ENCODE measurements at places on chromosomes 1 and 21. TPM values are rescaled to one million over a fixed set of nuclear protein-coding genes. Genes with fewer than 3 reads are reported as not detected.
A peak's percentile ranks its signal among the peaks of the same experiment; 100 is the strongest.

GRCh38 chr1:201332616-201333335 lies 44.7 kb downstream of the TNNT2 start:
- DNase-seq, result no peak

DNA sequence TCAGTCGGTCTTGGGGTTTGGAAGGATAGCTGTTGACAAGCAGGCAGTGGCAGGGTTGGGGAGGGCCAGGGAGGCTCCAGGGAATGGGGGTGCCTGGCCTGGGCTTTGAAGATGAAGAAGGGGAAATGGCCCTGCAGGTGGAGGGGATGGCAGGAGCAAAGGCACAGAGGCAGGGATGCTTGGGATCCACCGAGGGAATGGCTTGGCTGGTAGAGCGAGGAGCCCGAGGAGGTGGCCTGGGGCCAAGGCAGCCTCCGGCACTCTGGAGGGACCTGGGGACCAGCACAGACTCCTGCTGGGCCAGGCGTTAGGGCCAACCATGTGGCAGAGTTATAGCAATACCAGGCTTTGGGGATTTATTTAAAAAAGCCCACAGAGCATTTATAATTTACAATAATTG lies 62.9 kb upstream of the EDN2 start:
- no peak for DNase-seq

DNA sequence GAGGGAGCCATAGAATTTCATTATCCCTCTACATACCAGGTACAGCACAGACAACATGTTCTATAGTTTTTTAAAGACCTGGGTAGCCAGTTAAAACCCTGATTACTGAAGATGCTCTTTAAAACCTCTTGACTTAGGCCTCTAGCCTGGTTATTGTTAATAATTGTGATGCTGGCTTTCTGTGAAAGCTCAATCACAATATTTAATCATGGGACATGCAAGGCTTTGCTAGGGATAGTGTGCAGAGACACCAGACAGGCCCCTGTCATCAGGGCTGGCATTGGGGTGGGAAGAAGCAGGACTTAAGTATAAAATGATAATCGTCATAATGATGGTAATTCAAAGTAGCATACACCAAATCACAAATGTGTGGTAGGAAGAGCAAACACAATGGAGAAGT lies 274.4 kb downstream of the PTBP2 start:
- DNase-seq, result no peak

DNA sequence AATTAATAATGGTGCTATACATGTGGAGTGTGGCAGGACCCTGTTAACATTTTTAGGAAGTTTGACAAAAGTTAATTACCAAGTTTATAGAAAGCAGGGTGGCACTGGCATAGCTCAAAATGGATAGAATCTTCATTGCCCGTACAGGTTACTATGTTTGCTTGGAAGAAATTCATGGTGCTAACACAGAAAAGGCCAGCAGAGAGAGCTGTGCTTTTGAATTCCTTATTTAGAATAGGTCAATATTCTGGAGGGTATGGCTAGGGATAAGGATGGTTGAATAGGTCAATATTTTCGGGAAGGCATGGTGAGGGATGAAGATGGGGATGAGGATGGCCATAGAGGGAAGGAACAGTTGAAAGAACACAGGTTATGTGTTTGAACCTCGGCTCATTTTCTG lies 345.1 kb downstream of the LMO4 start:
- no peak for DNase-seq

DNA sequence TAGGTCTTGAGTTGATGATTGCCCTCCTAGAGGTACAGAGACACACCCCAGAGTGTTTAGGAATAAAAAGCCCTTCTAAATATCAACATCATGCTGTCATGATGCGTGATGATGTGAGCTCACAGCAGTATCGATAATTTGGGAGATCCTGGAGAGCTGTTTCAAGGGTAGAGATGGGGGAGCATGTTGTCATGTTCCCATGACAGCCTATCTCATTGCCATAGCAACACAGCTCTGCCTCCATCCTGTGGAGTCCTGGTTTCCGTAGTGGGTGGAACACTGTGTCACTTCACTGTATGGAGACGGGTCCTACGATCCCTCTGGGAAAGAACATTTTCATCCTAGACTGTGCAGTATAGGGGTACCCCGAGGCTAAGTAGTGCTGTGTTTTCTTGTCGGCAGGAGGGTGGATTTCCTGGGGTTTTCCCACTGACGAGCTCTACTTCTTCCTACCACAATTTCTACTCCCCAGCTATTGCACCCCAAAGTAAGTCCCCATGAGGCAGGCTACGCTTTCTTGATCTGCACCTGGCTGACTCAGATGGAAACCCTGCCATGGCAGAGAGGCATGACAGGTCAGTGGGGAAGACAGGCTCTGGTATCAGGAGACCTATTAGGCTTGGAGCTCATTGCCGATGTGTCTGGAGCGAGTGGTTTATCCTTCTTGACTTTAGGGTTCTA lies 7.2 kb downstream of the KISS1 start:
- DNase-seq, result no peak

The S100A7A gene
- total RNA-seq, result not detected

DNA sequence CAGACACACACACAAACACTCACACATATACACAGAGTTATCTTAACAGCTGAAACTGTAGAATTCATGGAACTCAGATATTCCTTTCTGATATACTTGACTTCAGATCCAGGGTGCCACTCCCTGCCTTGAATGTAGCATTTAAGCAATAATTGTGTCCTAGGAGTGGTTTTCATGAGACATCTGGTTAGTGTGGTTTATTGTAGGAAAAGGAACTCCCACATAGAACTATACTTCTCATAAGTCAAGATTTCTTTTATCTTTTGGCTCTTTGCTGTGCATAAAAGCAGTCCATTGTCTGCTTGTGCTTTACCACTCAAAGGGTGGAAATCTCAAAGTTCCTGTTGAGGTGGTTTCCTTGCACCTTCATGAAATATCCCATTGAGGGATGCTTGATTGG lies 272.6 kb upstream of the SGIP1 start:
- DNase-seq, result no peak

- no peak for DNase-seq
Measured at GRCh38 chr1:165854101-165854845, 26.9 kb downstream of the UCK2 start.

The NGF gene
- not detected for total RNA-seq

The EXO1 gene
- total RNA-seq, result 0.25 TPM

DNA sequence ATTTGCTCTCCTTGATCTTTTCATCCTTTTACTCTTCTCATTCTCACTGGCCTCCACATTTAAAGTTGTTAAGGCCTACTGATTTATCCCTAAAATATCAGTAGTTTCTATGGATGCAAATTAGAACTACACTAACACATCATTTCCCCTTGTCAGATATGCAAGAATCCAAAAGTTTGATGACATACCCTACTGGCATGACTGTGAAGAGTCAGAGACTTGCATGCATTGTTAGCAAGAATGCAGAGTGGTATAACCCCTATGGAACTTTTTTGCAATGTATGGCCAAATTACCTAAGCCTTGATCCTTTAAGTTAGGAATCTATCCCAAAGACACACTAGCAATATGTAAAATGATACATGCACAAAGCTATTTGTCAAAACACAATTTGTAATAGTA lies 23.6 kb upstream of the HIVEP3 start:
- no peak for DNase-seq

The CD84 gene
- 36.9 TPM for total RNA-seq

- no peak for DNase-seq
Measured at GRCh38 chr1:39882152-39882551, 1.2 kb downstream of the TRIT1 start.

The ITLN2 gene
- not detected for total RNA-seq

- no peak for DNase-seq
Measured at GRCh38 chr1:8477983-8478362, 160.1 kb downstream of the SLC45A1 start.

DNA sequence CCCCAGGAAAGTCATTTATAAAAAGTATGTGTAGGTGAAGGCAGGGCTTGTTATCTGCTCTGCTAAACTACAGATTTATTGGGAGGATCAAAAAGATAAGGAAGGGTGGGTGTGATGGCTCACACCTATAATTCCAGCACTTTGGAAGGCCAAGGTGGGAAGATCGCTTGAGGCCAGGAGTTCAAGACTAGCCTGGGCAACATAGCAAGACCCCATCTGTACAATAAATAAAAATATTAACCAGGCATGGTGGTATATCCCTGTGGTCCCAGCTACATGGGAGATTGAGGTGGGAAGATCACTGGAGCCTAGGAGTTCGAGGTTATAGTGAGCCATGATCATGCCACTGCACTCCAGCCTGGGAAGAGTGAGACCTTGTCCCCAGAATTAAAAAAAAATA lies 86.4 kb downstream of the NENF start:
- no peak for DNase-seq

DNA sequence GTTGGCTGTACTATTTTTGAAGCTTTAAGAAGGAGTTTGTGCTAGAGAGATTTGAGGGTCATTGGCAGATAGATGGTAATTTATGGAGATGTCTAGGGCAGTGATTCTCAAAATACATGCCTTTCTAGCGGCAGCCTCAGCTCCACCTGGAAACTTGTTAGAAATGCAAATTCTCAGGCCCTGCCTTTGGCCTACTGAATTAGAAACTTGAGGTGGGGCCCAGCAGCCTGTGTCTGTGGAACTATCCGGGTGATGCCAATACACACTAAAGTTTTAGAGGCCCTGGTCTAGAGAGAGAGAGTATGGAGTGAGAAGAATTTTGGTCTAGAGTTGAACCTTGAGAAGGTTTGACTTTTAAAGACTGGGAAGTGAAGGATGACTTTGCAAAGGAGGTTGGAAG lies 82.5 kb downstream of the CDC14A start:
- no peak for DNase-seq

DNA sequence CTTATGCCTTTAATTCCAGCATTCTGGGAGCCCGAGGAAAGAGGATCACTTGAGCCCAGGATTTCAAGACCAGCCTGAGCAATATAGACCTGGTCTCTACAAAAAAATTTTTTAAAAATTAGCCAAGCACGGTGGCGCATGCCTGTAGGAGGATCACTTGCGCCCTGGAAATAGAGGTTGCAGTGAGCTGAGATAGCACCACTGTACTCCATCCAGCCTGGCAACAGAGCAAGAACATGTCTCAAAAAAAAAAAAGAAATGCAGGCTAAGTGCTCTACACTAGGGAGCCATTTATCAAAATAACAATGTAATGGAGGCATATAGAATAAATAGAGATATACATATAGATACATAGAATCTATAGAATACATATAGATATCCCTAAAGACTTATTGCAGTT lies 23.3 kb downstream of the CEPT1 start:
- no peak for DNase-seq

The CYP4Z1 gene
- not detected for total RNA-seq

GRCh38 chr1:38527373-38527966 lies 332.1 kb downstream of the RRAGC start:
- peak; percentile 33 for DNase-seq

GRCh38 chr1:159932296-159933285 lies 7.3 kb upstream of the TAGLN2 start:
- no peak for DNase-seq

DNA sequence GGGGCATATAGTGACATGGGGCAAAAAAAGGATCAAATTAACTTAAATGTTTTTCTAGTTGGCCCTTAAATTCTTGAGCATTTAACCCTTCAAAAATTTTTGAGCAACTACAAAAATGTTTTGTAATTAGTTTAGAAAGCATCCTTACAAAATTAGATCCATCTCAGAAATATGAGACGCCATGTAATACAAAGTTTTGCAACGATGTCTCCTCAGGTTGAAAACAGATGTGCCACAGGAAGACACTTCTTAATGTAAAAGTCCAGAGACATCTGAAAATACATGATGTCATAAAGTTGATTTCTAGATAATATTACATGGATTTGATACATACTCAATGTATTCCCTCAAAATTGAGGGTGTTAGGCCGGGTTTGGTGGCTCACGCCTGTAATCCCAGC lies 37.5 kb downstream of the CD46 start:
- no peak for DNase-seq

The POMGNT1 gene
- total RNA-seq, result 21.1 TPM

The LIN28A gene
- not detected for total RNA-seq

GRCh38 chr1:54499097-54499359 lies 49.0 kb upstream of the ACOT11 start:
- no peak for DNase-seq

- DNase-seq, result no peak
Measured at GRCh38 chr1:247184254-247184653, 12.4 kb upstream of the ZNF124 start.

GRCh38 chr21:22657781-22658180 lies 1659.6 kb downstream of the NCAM2 start:
- no peak for DNase-seq

DNA sequence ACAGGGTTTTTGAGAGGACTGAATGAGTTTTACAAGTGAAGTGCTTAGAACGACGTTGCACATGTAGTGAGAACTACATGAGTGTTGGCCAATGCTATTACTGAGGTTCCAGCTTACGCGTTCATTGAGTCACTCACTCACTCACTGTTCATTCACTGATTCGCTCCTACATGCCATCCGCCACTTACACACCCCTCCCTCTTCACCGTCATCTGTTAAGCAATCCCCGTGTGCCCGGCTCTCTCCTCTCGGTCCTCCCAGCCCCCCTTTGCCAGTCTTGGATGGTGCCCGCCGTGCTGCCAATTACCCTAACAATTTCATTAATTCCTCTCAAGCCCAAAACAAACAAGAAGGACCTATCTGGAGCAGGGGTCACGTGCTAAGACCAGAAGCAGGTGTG lies 27.3 kb upstream of the EPHA2 start:
- no peak for DNase-seq

The CD48 gene
- total RNA-seq, result 395 TPM

The MYCL gene
- total RNA-seq, result 0.08 TPM

DNA sequence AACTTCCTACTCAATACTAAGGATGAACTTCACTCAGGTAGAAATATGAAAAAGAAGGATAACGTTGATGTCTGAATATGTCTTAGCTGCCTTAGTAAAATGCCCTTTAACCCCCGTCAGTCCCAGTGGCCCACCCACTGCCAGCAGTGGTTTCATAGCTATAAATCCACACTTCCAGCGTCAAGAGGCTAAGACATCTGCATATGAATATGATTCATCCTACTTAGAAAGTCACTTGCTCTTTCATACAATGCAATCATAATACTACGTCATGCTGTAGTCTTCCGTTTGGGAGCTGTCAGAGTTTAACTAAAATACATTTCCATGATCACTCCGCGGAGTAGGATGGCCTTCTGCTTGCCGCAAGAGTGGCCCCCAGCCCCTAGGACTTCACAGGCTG lies 247.3 kb downstream of the SDCCAG8 start:
- DNase-seq, result no peak

DNA sequence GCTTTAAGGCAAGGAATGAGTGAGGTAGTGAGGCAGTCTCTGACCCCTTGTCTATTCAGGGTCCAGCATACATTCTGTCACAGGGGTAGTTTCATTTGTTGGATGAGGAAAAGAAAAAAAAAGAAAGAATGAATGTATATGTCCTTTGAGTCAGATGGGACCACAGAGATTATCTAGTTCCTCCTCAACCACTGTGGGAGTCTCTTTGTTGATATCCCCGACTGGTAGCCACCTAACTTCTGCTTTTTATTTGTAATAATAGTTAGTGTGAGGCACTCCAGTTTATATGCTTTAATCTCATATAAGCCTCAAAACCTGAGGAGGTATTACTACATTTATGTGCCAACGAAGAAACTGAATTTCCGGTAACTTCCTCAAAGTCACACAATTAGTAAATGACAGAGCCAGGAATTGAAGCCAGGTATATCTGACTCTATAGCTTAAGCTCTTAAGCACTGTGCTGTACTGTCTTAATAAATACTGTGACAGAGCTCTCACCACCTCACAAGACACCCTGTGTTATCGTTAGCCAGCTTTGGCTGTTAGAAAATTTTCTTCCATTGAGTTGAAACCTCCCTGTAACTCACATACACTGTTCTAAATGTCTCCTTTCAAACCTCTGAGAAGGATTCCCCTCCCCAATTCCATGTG lies 82.2 kb downstream of the MDM4 start:
- no peak for DNase-seq

All from CD4-positive, alpha-beta T cell (primary cell).